ENCODE measurements at places on chromosomes 12 and 14. TPM values are rescaled to one million over a fixed set of nuclear protein-coding genes. Genes with fewer than 3 reads are reported as not detected.

The KRT81 gene
- total RNA-seq = 0.13 TPM

The GLTP gene
- 52.2 TPM for total RNA-seq

The SAMD4A gene
- 30.0 TPM for total RNA-seq

The LPAR5 gene
- total RNA-seq = not detected

The CD27 gene
- total RNA-seq = not detected

The WSCD2 gene
- total RNA-seq = not detected

Measured in smooth muscle cell of the pulmonary artery (primary cell).